CD8-positive, alpha-beta memory T cell (primary cell): ENCODE measurements at places on chromosomes 3 and 15. TPM values are rescaled to one million over a fixed set of nuclear protein-coding genes. Genes with fewer than 3 reads are reported as not detected.

KNG1 gene
- not detected for polyA plus RNA-seq

ITIH1 gene
- polyA plus RNA-seq = not detected

DNA sequence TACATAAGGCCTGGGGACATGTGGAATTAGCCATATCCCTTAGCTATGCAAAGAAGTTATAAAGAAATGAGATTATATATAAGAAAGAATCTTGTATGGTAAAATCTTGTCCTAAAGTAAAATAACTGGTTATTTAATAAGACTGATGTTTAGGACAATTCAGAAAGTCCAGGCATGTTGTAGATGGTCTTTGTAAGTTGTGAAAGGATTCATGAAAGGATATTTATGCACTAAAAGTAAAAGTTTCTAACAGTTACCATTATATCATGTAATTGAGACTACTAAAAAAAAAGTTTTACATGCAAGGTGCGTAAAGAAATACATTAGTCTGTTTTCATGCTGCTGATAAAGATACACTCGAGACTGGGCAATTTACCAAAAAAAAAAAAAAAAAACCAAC, 146.3 kb downstream of the FMN1 start:
- H3K27me3 ChIP-seq = no peaks in the 10 kb centered on the region
- peaks cover 7% of the 10 kb centered on the region for H3K4me1 ChIP-seq
- H3K4me3 ChIP-seq = no peak overlapping the region
- H3K36me3 ChIP-seq = no peaks in the 10 kb centered on the region
- H3K27ac ChIP-seq = no peak overlapping the region
- DNase-seq = no peak

DNA sequence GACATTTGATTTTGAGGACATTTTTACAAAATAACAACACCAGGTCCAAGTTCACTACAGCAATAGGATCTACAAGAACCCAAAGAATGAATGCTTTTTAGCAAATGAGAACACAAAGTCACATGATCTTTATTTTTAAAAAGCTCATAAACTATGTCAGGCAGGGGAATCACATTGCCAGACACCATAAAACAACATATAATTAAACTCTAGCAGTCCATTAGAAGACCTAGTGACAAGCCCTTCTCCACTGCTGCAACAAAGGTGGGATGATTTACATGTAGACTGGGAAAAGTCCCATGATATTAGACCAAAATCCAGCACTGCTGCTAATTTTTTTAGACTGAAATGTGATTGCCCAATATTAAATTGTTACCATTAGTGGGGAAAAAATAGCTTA, 92.6 kb downstream of the FHIT start:
- H3K27me3 ChIP-seq = no peaks in the 10 kb centered on the region
- H3K4me1 ChIP-seq = no peaks in the 10 kb centered on the region
- H3K27ac ChIP-seq = no peak overlapping the region
